Head of caudate nucleus (tissue), 42 donors: ENCODE measurements at places on chromosomes 12 and 14.
A peak's percentile ranks its signal among the peaks of the same experiment; 100 is the strongest.

DNA sequence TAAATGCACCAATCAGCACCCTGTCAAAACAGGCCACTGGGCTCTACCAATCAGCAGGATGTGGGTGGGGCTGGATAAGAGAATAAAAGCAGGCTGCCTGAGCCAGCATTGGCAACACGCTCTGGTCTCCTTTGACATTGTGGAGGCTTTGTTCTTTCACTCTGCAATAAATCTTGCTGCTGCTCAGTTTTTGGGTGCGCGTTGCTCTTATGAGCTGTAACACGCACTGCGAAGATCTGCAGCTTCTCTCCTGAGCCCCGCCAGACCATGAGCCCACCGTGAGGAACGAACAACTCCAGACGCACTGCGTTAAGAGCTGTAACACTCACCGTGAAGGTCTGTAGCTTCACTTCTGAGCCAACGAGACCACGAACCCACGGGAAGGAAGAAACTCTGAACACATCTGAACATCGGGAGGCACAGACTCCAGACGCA, 8.4 kb upstream of the PIANP start:
- no peak for DNase-seq

DNA sequence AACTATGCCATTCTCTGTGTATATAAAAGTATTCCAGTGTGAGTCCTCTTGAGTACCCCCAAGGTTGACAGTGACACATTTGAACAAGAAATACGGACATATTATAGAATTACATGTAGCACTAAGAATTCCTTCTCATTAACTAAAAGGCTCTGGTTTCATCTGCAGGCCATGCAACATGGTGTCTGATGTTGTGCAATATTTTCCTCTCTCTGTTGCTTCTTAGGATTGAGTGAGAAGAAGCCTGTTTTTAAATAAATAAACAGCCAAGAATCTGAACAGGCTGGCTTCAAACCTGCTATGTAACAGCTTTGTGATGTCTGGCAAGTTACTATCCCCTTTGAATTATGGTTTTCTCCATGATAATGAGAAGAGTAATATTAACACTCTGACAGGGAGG, 22.2 kb upstream of the CCER1 start:
- DNase-seq = no peak

GRCh38 chr14:43525658-43526057, 981.4 kb downstream of the FSCB start:
- DNase-seq = no peak

GRCh38 chr14:39431416-39432178, 636 bp downstream of the FBXO33 start:
- peak; percentile 29 for DNase-seq

- DNase-seq = no peak
Measured at GRCh38 chr14:27886256-27886655, 880.3 kb upstream of the FOXG1 start.
